Lung microvascular endothelial cell (primary cell): ENCODE measurements at places on chromosomes 5 and 9. TPM values are rescaled to one million over a fixed set of nuclear protein-coding genes. Genes with fewer than 3 reads are reported as not detected.

ECM2 gene
- total RNA-seq, result not detected in 2 replicates

IFNA1 gene
- not detected in 2 replicates for total RNA-seq

CDC20B gene
- under 0.01 TPM in 2 replicates for total RNA-seq

PTPRD gene
- 1.2 and 2.4 TPM in 2 replicates for total RNA-seq

PKD2L2 gene
- total RNA-seq, result not detected in 2 replicates

DND1 gene
- total RNA-seq, result under 0.01 and 0.22 TPM in 2 replicates

COL27A1 gene
- 0.40 and 1.1 TPM in 2 replicates for total RNA-seq

ORM2 gene
- total RNA-seq, result not detected in 2 replicates

GABRA1 gene
- total RNA-seq, result not detected in 2 replicates

RASGEF1C gene
- under 0.01 TPM in 1 of 2 replicates, not detected in the other for total RNA-seq

PPP1R26 gene
- total RNA-seq, result 8.3 and 9.7 TPM in 2 replicates

CSF2 gene
- total RNA-seq, result 0.20 and 0.22 TPM in 2 replicates

GRCh38 chr5:140725799-140726471 is 25.7 kb downstream of the ZMAT2 start:
- DNase-seq, result peak; percentile 60

DNA sequence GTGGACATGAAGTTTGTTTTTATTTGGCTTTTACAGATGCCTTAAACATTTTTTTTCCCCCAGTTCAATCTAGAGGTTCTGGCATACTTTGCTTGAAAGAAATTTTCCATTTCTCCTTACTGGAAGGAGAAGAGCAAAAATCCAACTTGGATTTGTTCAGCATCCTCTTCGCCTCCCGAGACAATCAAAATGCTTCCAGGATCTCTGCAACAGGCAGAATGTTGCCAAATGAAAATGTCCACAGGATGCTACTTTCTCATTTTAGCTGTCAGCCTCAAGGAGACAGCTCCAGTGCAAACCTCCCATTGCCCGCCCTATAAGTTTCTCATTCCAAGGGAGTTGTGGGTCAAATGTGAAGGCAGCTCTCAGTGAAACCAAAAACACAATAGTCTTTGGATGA is 1972.1 kb downstream of the MAT2B start:
- DNase-seq, result no peak

GRCh38 chr9:123911024-123911423 is 18.9 kb downstream of the DENND1A start:
- DNase-seq, result no peak

GRCh38 chr5:132257131-132258101 is at the start of gene PDLIM4:
PDLIM4 (plus strand) TSS chr5:132257696; CDS start chr5:132257735, 39 bp downstream.
- peak; percentile 44 for DNase-seq

DNA sequence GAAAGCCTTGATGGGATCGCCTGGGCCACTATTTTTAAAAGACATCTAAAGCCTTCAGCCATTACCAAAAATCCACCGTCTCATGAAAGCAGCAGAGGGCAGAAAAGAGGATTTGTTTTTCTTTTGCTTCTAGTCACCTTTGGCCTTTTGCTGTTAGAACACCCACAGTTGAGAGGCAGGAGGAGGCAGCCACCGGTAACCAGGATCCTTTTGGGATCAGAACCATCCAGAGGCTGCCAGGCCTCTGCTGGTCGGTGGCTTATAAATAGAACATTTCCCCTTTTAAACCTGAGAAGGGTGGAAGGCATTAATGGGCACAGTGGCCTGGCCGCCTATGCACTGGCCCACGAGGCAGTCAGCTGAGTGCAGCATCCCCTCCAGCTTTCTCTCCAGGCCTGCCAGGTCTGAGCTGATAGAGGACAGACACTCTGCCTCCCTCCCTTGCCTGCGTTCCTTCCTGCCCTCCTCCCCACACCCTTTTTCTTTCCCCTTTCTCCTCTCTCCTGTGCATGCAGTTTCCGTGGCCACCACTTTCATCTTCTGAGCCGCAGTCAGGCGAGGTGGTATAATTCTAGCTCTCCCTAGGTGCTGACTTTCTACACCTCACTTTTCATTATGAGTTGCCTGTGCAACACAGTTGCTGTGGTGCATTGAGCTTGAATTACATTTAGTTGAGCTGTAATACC is 253.4 kb downstream of the ARHGAP26 start:
- DNase-seq, result no peak

- DNase-seq, result no peak
Observed at GRCh38 chr5:51379331-51379700, 3.9 kb upstream of the ISL1 start.

DNA sequence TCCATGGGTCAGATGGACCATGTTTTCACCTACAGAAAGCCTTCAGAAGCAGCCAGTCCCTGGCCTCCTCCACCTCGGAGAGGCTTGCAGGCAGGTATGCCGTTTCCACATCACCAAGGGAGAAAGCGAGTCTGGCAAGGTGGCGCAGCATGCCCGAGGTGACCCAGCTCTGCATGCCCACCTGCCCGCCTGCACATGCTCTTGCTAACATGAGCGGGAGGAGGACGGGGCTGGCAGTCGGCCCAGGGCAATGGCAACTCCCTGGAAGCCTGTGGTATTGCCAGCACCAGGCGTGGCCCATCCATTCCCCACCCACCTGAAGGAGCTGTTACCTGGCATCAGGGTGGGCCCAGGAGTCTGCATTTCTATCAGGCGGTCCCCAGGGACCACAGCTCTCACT is 3.3 kb upstream of the NINJ1 start:
- DNase-seq, result no peak

DNA sequence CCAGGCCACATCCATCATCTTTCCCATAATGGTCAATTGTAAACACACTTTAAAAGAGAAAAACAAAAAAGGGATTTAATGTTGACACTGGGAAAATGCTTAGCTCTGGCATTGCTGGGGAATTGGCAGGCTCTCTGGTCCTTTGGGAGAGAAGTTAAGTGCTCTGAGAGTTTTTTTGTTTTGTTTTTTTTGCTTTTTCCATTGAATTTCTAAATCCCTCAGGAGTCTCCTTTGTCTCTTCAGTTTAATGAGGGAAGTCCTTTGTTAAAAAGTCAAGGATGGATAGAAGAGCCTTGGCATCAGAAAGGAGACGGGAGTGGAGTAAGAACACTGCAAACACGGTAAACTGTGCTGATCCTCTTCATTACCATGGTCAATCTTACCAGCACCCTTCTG is 7.1 kb upstream of the HAND1 start:
- no peak for DNase-seq

DNA sequence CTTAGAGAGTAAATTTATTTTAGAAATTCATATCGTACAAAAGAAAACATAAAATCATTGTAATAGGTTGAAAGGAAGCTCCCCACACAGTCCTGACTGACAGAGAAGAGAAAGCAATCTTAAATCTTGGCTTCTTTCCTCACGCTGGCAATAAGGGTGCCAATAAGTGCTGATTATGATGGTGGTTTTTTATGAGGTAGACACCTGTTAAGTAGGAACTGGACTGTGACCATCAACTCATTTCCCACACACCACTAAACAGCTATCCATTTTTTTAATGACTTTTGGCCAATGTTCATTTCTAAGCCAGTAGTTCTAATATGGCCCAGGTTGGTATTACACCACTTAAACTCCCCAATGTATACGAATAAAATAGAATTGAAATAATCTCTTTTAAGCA is 893.5 kb upstream of the NUDT12 start:
- no peak for DNase-seq

- DNase-seq, result no peak
Observed at GRCh38 chr5:142821034-142821732, 51.0 kb downstream of the ARHGAP26 start.

GRCh38 chr9:72592502-72593403 is 71.3 kb downstream of the TMC1 start:
- DNase-seq, result peak; percentile 78

DNA sequence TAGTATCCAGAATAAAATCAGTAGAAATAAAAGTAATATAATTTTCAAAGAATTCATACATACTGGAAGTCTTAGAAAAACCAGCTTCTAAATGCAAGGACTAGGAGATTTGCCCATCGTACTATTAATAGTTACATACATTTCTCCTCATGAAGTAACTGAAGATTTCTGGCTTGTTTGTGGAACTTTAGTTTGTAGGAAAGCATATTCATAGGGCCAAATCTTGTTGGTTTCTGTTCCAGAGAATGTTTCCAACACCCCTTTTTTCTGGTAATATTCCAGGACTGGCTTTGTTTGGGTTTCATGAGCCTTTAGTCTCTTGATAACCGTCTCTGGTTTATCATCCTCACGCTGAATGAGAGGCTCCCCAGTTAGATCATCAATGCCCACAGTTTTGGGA is 66.3 kb upstream of the TJP2 start:
- no peak for DNase-seq

DNA sequence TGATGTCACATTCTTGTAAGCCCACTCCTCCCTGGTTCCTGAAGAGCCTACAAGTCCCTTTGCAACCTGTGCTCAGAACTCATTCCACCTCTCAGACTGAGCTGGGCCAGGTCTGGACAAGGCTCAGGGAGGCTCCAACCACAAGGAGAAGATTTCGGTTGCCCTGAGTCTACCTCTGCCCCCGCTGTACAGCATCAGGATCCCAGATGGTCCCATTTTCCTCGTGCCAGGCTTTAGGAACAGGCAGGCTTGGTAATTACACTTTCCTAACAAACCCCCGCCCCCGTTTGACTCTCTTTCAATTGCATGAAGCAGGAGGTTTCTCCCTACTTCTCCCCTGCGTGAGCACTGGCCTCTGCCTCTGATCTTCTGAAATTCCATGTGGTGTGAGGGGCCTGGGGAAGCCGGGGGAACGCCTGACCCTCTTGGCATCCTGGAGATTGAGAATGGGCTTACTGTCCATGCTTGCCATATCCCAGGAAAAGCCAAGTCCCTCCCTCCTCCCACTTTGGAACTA is 86.9 kb upstream of the CTNNA1 start:
- DNase-seq, result no peak

GRCh38 chr5:156532921-156533320 is 206.0 kb downstream of the SGCD start:
- DNase-seq, result no peak

DNA sequence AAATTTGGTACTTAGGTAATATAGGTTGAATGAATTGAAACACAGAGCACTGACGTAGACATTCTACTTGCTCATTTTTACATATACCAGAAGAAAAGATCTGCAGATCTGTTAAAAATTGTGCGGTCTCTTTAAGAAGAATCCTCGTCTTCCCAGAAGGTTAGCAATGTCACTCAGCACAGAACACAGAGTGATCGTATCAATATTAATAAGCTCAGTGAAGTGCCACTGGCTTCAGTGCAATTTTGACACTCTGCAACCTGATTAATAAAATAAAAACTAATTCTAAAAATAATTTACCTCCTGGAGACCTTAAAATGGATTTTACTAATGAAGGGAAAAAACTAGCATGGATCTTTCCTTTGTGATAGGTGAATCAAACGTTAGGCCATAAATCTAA is 356.1 kb upstream of the DMAC1 start:
- DNase-seq, result no peak

DNA sequence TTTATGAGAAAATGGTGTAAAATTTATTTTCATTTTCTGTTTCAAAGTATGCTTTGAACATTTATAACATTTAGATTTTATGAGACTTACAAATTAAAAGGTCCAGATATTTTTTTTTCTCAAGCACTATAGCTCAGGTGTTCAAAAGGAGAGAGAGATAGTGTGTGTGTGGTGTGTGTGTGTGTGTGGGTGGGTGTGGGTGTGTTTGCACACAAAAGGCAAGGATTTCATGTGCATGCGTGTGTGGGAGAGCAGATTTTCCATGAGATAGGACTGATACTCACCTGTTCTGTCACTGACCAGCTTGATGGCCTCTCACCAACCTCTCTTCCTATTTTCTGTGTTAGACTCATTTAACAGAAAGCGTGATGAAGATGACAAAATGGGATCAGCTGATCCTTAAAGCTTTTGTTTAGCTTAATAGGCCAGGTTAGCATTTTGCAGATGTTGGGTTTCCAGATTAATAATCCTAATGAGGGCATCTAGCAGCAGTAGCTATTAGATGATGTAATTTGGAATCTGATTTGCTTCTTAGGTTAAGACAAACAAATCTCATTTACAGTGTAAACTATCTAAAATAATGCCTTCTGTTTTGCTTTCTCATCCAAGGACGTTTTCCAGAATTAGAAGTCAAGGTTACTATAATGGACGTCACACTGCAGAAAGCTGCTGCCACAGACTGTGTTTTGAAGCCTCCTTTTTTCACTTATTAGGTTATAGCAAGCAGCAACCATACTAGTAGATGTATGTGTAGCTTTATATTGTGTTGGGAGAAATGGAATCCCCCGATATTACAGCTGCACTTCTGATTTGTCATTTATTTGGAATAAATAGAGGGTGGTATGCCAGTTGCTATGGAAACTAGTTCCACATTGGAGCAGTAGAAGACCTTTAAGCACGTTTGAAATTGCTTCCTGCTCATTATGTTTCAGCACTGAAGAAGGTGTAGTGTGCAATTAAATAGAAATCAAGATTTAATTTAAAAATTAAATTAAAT is 355.6 kb downstream of the TAF11L14 start:
- DNase-seq, result no peak

GRCh38 chr9:123637606-123637944 is 281.6 kb downstream of the CRB2 start:
- peak; percentile 35 for DNase-seq

DNA sequence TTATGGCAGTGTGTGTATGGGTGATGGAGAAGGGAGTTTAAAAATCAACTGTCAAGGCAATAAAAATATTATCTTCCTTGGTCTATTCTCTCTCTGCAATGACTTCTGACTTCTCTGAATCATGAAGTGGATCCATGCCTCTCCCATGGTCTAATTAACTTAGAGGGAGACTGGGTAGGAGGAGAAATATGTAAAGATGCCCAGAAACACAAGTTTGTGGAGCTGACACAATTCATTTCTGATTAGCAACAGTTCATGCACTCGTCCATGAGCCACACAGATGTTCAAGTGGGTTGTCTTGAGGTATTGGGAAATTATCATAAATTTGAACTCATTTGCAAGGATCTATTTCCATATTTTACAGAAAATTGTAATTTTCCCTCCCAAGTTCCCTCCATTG is 38.1 kb downstream of the INSYN2B start:
- DNase-seq, result no peak

DNA sequence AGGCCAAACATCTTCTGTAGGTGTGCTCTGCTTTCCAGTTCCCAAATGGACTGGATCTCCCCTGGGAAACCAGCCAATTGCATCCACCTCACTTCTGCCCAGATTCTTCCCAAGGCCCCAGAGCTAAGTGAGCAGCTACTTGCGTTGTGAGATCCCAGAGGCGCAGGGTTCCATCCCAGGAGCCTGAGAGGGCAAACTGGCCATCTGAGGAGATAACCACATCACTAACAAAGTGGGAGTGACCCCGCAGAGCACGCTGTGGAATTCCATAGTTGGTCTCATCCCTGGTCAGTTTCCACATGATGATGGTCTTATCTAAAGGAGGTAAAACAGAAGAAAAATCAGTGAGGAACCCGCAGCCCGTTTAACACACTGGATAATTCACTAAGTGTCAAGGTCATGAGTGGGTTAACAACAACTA is 1.7 kb downstream of the RACK1 start:
- no peak for DNase-seq
